Aorta (tissue), 5 donors: ENCODE measurements at places on chromosomes 12 and 14. TPM values are rescaled to one million over a fixed set of nuclear protein-coding genes. Genes with fewer than 3 reads are reported as not detected.

DNA sequence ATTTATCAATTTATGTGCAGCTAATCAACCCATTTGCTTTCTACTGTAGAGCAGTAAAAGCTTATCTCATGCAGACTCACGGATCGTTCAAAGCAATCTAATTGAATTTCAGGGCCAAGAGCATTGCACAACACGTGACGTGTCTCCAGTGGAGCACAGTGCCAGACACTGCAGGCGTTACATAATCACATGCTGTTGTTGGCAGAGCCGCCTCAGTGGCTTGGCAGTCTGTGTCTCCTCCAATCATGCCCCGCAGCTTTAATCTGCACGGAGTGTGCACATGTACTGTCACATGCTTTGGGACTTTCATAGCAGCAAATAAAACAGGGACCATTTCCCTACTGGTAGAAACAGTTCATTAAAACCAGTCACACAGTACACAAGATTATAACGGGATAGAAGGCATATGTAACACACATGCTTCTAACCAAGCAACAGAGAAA lies 309.3 kb downstream of the ITPR2 start:
- peak; percentile 93 for DNase-seq
- H3K27ac ChIP-seq: no peak overlapping the region
- no peak overlapping the region for H3K4me3 ChIP-seq
- H3K27me3 ChIP-seq: no peaks in the 10 kb centered on the region

Gene GYS2
- not detected for total RNA-seq

Gene RPS6KL1
- total RNA-seq: 17.3 TPM

- H3K4me1 ChIP-seq: peaks cover 2% of the 10 kb centered on the region
- no peak within 1 kb of the TSS for H3K4me3 ChIP-seq
- no peaks in the 10 kb centered on the region for H3K27me3 ChIP-seq
- no peaks in the 10 kb centered on the region for H3K36me3 ChIP-seq
- DNase-seq: peak; percentile 79
These were observed at the start of gene SELPLG for GRCh38 chr12:108633534-108634248. Gene SELPLG, minus strand, starts transcription at chr12:108633894. Its CDS starts 9,587 bp downstream, at chr12:108624307.

- DNase-seq: no peak
- H3K4me3 ChIP-seq: no peak overlapping the region
- no peaks in the 10 kb centered on the region for H3K27me3 ChIP-seq
- no peaks in the 10 kb centered on the region for H3K4me1 ChIP-seq
- H3K27ac ChIP-seq: no peak overlapping the region
These were observed 238.4 kb upstream of the NOS1 start for GRCh38 chr12:117599849-117600248.
